Large intestine (tissue), 12 donors: ENCODE measurements at places on chromosomes 2 and 18. TPM values are rescaled to one million over a fixed set of nuclear protein-coding genes. Genes with fewer than 3 reads are reported as not detected.

The GATA6 gene
- 85.1 TPM for polyA plus RNA-seq

The GAD1 gene
- polyA plus RNA-seq = 0.34 TPM

DNA sequence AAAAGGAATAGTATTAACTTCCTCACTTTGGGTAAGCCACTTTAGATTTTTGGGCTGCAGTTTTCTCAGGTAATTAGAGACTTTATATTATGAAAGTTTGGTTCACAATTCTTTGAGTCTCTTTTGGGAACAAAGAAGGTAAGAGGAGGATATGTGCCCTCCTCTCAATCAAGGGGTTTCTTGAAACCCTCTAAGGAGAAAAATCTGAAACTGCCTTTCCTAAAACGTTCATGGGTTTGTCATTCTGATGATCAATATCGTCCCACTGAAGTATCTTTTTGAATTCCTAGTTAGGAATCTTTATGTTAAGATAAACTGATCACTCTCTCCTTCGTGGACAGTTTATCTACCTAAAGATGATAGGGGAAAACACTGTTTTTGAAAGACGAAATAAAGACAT is 42.4 kb upstream of the AKAIN1 start:
- peak; percentile 18 for DNase-seq

DNA sequence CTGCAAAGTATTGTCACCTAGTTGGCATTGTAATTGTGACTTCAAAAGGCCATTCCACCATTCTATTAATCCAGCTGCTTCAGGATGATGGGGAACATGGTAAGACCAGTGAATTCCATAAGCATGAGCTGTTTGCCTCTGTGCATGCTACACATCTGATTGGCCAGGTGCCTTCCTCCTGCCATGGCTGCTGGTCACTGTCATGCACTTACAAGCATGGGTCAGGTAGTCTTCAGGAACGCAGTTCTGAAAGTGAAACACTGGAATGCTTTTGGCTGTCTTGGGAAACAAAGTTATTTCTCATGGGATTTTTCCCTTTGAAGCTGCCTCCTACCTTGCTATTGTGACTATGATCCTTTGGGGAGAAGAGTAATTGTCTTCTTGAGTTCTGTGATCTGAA is 267.6 kb downstream of the GBX2 start:
- DNase-seq = no peak

DNA sequence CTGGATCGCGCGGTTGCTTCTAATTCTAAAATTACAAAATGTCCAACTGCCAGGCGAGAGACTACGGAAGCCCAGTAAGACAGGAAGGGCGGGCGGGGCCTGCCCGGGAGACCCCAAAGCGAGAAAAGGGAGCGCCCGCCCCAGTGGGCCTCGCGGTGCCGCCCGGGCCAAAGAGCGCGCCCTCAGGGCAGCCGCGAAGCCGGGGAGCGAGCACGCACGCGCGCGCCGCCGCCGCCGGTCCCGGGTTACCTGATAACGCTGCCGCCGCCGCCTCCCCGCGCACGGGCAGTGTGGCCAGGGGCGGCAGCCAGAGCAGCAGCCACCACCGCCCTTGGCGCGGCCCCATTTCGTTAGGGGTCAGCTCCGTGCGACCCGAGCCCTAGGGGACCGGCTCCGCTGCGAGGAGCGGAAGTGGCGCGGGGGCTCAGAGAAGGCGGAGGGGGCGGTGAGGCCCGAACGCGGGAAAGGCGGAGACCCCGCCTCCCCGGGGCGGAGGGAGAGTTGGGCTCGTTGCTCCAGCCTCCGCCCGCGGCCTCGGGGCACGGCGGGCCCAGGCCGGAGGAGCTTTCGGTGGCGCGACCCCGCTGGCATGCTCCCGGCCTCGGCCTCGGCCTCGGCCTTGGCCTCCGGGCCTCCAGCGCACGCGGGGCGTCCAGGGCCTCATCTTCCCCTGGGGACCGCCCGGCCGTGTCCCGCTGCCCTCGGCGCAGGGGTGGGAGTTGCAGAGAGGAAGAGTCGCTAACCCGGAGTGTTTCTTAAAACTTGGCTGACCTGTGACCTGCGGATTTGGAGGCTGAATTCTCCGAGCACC is at the start of gene NEMP2:
Gene NEMP2, minus strand, starts transcription at position 413 of the 811 bp plus-strand sequence. Its CDS starts 67 bp downstream, at position 346.
- DNase-seq = peak; percentile 92
